CD8-positive, alpha-beta memory T cell (primary cell): ENCODE measurements at places on chromosomes 16 and 17. TPM values are rescaled to one million over a fixed set of nuclear protein-coding genes. Genes with fewer than 3 reads are reported as not detected.

DNA sequence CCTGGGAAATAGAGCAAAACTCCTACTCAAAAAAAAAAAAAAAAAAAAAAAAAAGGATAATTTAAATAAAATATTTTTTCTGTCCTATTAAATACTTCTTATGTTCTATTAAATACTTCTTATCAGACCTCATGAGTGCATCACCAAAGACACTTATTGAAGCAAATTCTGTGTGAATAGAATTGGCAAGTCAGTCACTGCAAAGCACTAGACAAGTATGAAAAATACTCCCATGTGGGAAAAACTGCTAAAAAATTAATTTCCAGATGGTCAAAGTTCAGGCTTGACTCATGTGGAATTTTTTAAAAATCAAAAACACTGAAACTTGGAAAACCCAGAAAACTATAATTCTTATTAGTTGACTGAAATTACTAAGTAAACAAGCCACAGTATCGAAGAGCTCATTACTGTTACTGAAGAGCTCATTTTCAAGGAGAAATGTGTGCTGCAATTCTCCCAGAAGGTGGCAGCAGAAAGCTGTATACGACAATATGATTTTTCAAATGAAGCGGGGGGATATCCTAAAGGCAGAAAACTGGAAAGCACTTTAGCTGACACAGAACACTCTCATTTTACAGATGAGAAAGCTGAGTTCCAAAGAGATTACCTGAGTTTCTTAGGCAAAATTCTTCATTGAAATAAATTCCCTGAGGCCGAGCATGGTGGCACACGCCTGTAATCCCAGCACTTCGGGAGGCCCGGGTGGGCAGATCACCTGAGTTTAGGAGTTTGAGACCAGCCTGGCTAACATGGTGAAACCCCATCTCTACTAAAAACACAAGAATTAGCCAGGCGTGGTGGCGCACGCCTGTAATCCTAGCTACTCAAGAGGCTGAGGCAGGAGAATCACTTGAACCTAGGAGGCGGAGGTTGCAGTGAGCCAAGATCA is 15.9 kb upstream of the FBXO47 start:
- H3K27ac ChIP-seq: no peak overlapping the region
- peak; percentile 62 for DNase-seq
- H3K4me1 ChIP-seq: no peaks in the 10 kb centered on the region
- H3K27me3 ChIP-seq: no peaks in the 10 kb centered on the region

- peaks cover 10% of the 10 kb centered on the region for H3K27me3 ChIP-seq
- H3K4me1 ChIP-seq: no peaks in the 10 kb centered on the region
- no peak overlapping the region for H3K4me3 ChIP-seq
- no peak overlapping the region for H3K27ac ChIP-seq
- DNase-seq: no peak
These were observed 14.7 kb downstream of the BEAN1 start for GRCh38 chr16:66441586-66442375.

- H3K36me3 ChIP-seq: peaks cover 37% of the 10 kb centered on the region
- no peaks in the 10 kb centered on the region for H3K4me1 ChIP-seq
- H3K4me3 ChIP-seq: no peak overlapping the region
These were observed 7.9 kb upstream of the PAM16 start for GRCh38 chr16:4358831-4359561.

- H3K4me3 ChIP-seq: no peak overlapping the region
- H3K4me1 ChIP-seq: no peaks in the 10 kb centered on the region
- H3K27me3 ChIP-seq: no peaks in the 10 kb centered on the region
These were observed 83.1 kb downstream of the NETO2 start for GRCh38 chr16:47060596-47060995.

DNA sequence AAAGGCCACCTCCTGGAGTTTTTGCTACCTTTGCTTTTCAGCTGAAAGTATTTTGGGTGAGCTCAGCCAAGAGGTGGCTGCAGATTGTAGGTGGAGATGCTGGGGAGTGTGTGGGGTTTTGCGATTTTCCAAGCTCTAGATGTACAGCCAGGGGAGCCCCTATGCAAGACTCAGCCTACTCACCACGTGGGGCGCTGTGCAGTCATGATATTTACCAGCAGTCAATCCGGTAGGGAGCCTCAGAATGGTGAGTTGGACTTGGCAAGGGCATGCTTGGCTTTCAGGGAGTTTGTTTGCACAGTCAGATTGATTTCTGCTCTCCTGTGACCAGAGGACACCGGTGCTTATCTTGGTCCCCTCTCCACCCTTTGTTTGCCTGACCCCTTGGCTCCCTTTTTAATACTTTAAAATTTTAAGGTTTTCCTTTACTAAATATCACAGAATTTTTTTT is 175.3 kb downstream of the UTP18 start:
- H3K4me3 ChIP-seq: no peak overlapping the region
- no peak overlapping the region for H3K27ac ChIP-seq
- peak; percentile 19 for DNase-seq
- H3K27me3 ChIP-seq: no peaks in the 10 kb centered on the region

- H3K27me3 ChIP-seq: no peaks in the 10 kb centered on the region
- H3K4me3 ChIP-seq: no peak overlapping the region
- H3K27ac ChIP-seq: no peak overlapping the region
- H3K36me3 ChIP-seq: peaks cover 5% of the 10 kb centered on the region
- H3K4me1 ChIP-seq: peaks cover 34% of the 10 kb centered on the region
- no peak for DNase-seq
These were observed 1.8 kb downstream of the LCAT start for GRCh38 chr16:67942200-67942509.

GRCh38 chr16:52861614-52862022 is 191.1 kb downstream of the CHD9NB start:
- no peaks in the 10 kb centered on the region for H3K36me3 ChIP-seq
- H3K4me1 ChIP-seq: no peaks in the 10 kb centered on the region
- no peak for DNase-seq
- H3K27ac ChIP-seq: no peak overlapping the region
- H3K27me3 ChIP-seq: no peaks in the 10 kb centered on the region

KRTAP9-8 gene
- total RNA-seq: not detected

JUP gene
- total RNA-seq: 0.33 TPM

DNA sequence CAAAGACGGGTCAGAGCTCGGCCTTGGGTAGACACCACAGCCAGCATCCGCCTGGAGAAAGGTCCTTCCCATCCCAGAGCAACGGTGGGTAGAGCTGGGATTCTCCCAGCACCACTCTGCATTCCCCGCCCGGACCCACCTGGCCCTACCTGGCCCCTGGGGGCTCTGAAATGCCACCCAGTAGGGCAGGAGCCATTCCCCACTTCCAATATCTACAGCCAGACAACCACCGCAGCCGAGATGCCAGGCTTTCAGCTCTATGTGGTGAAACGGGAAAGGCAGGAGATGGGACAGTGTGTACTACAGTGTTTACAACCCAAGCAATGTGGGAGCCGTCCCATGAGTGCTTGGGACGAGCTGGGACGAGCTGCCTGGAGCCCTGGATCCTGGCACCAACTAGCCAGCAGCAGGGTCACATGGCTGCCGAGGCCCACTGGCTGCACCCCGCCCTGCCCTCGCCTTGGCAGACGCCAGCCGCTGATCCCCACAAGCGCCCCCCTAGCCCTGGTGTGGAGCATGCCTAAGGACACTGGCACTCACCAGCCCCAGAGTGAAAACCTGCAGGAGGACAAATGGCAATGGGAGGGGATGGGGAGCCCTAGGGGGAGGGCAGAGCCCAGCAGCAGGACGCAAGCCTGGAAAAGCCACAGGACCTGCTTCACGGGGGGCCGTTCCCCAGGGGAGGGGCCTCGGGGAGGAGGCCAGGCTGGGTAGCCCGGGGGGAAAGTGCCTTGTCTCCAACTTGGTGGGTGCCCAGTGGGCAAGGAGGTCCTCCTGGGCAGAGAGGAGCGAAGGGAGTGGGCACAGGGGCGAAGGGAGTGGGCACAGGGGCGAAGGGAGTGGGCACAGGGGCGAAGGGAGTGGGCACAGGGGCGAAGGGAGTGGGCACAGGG is 13.5 kb downstream of the TMC6 start:
- H3K4me3 ChIP-seq: no peak overlapping the region
- H3K27me3 ChIP-seq: no peaks in the 10 kb centered on the region
- no peak overlapping the region for H3K27ac ChIP-seq
- peaks cover 49% of the 10 kb centered on the region for H3K4me1 ChIP-seq
- DNase-seq: no peak
- H3K36me3 ChIP-seq: peaks cover 73% of the 10 kb centered on the region

DNA sequence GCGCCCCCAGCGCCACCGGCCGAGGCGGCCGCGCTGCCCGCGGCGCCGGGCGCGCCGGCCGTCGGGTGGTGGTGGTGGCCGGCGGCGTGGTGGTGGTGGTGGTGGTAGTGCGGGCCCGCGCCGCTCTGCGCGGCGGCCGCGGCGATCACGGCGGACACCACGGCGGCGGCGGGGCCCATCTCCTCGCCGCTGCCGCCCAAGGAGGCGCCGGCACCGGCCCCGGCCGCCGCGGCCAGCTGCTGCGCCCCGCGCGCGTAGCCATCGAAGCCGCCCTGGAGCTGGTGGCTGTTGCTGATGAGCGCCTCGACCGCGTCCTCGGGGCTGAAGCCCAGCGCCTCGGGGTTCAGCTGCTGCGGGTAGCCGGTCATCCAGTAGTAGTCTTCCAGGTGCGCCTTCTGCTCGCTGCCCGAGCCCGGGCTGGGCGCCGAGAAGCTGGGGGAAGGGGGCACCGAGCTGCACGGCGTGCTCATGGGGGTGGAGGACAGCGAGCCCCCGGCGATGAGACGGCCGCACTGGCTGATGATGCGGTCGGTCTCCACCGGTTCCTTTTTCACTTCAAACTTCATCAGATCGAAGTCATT is 1.2 kb downstream of the MAF start:
- H3K4me1 ChIP-seq: peaks cover 29% of the 10 kb centered on the region
- H3K27ac ChIP-seq: peak overlapping the region; percentile 38
- peak; percentile 48 for DNase-seq

DNA sequence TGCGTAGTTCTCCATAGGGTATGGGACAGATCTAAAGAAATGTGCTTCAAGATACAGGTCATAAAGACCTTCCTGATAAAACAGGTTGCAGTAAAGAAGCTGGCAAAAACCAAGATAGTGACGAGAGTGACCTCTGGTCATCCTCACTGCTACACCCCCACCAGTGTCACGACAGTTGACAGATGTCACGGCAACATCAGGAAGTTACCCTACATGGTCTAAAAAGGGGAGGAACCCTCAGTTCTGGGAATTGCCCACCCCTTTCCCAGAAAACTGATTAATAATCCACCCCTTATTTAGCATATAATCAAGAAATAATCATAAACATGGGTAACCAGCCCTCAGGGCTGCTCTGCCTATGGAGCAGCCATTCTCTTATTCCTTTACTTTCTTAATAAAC is 46.3 kb downstream of the CLEC19A start:
- no peak for DNase-seq
- no peaks in the 10 kb centered on the region for H3K4me1 ChIP-seq
- no peaks in the 10 kb centered on the region for H3K27me3 ChIP-seq
- H3K4me3 ChIP-seq: no peak overlapping the region
- no peak overlapping the region for H3K27ac ChIP-seq
- no peaks in the 10 kb centered on the region for H3K36me3 ChIP-seq

DNA sequence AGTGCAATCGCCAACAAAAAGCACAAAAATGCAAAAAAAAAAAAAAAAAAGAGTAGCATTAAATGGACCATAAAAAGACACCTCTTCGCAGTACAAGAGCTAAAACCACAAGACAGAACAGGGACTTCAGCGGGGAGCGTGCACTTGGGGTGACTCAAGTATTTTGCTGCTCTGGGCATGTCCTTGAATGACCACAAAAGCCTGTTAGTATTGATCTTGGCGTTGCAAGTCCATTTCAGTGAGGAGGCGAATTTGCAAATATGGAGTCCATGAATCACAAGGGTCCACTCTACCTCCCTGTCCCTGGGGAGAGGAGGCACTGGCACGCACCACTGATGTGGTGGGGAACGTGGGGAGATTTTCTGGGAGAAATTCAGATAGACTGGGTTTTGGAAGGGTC is 78.9 kb downstream of the CNGB1 start:
- no peak overlapping the region for H3K27ac ChIP-seq
- H3K36me3 ChIP-seq: no peaks in the 10 kb centered on the region
- no peaks in the 10 kb centered on the region for H3K4me1 ChIP-seq
- H3K27me3 ChIP-seq: no peaks in the 10 kb centered on the region
- no peak overlapping the region for H3K4me3 ChIP-seq

ZNRF1 gene
- total RNA-seq: 10.8 TPM

DNA sequence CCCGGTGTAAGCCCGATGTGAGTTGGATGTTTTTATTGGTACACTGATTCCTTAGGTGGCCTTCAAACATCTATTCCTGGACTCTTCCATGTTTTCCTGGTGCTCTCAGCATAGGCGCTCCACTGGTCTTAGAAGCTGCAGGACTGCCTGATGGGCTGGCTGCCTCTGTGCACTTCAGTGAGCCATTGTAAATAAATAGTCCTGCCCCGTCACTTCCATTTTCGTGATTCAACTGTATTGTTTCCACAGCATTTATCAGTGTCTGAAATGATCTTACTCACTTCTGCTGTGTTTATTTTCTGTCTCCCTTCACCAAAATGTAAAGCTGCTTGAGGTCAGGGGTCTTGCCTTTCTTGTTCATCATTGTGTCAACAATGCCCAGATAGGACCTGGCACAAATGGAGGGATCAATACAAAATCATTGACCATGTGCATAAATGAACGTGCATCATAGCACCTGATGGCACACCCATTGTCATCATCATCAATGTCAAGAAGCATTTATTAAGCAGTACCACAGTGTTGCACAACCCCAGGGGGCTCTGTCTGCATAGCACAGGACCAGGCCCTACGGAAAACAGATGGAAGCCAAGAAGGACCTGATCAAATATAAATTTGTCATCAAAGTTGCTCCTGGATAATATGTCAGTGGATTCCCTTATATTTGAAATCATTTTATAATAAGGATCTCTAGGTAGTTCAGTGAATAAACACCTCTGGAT is 66.6 kb upstream of the CPHXL start:
- no peaks in the 10 kb centered on the region for H3K36me3 ChIP-seq
- no peak overlapping the region for H3K4me3 ChIP-seq
- DNase-seq: no peak
- no peaks in the 10 kb centered on the region for H3K4me1 ChIP-seq
- no peak overlapping the region for H3K27ac ChIP-seq
- H3K27me3 ChIP-seq: no peaks in the 10 kb centered on the region

DNA sequence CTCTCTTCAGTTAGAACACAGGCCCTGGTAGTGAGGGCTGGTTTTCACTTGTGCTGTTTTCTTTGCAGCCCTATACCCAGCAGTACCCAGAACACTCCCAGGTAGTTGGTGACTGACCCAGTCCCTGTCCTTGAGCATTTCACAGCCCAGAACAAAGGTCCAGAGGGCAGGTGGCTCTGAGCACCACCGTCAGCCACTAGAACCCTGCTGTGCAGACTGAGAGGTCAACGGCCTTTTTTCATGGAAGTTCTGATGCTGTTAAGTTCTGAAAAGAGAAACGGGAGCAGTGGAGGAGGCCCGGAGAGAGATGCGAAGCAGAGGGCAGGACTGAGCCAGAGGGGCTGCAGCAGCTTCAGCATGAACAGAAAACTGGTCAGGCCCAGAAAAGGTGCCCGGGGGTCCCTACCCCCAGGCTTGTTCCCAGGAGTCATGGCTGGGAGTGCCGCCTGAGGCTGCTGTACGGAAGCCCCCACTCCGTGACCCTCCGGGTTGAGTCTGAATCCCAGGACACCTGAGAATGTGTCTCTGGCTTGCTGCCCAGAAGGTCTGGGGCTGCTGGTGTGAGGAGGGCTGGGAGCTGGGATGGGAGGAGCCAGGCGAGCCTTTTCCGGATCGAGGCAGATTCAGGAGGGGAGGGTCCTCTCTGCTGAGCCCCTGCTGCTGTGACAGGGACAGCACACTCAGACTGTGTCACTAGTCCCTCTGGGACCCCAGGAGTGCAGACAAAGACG is 8.7 kb downstream of the ZNF276 start:
- H3K4me1 ChIP-seq: peaks cover 64% of the 10 kb centered on the region
- H3K4me3 ChIP-seq: no peak overlapping the region
- H3K27me3 ChIP-seq: no peaks in the 10 kb centered on the region
- no peak overlapping the region for H3K27ac ChIP-seq
- peaks cover 75% of the 10 kb centered on the region for H3K36me3 ChIP-seq
